ENCODE measurements at places on chromosomes 6 and 20.
A peak's percentile ranks its signal among the peaks of the same experiment; 100 is the strongest.

GRCh38 chr6:162964488-162965140 is 236.8 kb downstream of the PACRG start:
- DNase-seq: no peak

DNA sequence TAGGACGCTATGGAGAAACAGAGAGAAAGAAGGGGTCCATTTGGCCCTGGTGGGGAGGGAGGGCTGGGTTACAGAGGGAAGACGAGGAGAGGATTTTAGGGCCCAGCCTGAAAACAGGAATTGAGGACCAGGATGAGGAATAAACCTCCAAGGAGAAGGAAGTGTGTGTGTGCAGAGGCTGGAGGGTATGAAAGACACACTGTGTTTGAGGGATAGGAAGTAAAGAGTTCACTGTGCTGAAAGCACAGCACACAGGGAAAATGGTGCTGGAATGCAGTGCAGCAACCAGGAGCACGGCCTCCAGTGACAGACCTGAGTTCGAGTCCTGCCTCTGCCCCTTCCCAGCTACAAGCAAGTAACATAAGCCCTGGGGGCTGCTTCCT is 7.8 kb downstream of the MBOAT1 start:
- no peak for DNase-seq

DNA sequence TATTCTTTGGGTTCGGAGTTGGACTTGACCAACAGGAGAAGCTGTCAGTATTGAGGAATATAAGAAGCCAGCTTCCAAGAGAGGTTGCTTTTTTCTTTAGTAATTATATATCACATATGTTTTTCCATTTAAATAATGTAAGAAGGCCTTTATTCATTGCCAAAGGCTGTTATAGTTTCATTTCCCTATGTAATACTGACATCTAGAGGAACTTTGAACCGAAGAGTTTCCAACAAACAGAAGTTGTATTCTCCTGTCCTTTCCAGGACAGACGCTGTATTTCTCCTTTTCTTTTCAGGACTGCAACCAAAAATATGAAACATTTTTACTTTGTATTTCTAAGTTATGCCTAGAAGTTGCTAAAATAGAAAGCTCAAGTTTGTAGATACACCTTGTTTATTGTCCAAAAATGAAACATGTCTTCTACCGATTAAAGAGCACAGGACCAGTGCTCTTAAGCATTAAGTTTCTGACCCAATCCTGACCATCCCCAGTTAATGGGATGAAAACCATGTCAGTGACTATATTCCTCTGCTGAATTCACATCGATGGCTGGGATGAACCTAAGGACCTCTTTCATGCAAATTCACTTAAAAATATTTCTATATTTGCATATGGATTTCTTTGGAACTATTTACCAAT is 55.1 kb downstream of the MYLK4 start:
- DNase-seq: no peak

- peak; percentile 75 for DNase-seq
Measured at GRCh38 chr6:11714116-11714797, 64.3 kb downstream of the ADTRP start.

- no peak for DNase-seq
Measured at GRCh38 chr20:53698371-53698978, 104.8 kb upstream of the ZNF217 start.

DNA sequence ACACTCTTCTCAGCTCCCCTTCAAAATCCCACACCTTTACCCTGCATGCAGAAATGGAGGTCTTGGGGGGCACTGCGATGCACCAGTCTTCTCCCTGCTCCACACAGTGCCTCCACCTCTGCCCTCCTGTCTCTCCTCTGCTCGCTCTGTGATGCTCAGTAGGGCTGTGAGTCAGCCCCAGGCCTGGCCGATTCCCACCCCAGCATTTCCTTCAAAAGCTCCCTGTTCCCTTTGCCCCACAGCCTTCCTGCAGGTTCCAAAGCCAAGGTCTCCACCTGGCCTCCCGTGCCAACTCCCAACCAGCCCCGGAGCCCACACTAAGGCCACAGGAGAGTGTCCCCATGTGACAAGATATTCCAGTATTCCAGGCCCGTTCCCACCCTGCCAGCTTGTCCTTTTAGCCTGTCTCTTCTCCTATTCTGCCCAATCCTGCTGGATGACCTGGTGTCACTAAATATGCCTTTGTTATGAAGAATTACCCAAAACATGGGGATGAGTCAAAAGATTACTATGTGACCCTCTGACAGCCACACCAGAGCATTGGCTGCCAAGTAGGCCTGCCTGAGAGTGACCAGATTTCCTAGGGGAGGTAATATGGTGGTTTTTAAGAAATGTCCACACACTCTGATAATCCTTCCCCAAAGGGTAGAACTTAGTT is 118.9 kb upstream of the NXT1 start:
- no peak for DNase-seq

- DNase-seq: peak; percentile 14
Measured at GRCh38 chr20:57749131-57749690, 39.4 kb upstream of the PMEPA1 start.
